ENCODE measurements at places on chromosomes 1 and 21.

- DNase-seq = peak; percentile 35
Measured at GRCh38 chr1:28507646-28508434, 2.0 kb downstream of the RCC1 start.

DNA sequence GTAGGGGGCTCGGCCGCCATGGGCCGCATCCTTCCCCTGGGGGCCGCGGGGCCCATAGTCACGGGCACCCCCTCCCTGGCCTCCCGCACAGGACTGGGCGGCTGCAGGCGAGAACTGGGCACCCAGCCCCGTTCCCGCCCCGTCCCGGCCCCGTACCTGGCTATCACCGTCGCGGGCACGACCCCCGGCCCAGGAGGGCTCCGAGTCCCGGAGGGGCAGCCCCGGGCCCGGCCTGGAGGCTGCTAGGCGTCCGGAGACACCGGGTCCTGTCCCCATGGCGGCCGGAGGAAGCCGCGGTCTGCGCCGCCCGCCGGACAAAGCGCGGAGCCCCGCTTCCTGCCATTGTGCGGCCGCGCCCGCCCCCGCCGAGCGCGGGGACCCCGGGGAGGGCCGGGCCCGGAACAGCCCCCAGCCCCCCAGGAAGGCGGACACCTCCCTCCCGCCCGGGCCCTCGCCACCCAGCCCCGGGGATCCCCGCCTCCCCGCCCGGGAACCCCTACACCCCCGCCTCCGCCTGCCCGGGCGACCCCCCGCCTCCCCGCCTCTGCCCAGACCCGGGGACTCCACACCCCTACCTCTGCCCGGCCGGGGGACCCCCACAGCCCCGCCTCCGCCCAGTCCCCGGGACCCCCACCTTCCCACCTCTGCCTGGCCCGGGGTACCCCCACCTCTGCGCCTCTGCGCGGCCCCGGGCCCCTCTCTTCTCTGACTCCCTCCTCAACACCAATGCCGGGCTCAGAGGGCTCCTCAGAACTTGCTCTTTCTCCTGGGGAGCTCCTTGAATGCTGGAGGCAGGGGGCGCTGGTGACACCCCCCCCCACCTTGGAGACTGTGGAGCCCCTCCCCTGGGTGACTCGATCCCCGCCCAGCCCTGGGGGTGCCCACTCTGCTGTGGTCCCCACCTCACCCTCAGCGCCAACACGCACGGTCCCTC is 6.0 kb downstream of the PLEKHG5 start:
- no peak for DNase-seq

DNA sequence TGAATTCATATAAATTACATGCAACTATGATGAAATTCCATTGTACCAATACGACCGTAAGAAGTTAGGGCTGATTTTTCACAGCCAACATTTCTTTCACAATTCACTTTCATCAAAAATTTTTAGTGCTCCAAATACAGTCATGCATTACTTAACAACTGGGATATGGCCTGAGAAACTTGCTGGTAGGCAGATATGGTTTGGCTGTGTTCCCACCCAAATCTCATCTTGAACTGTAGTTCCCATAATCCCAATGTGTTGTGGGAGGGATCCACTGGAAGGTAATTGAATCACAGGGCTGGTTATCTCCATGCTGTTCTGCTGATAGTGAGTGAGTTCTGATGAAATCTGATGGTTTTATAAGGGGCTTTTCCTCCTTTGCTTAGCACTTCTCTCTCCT is 244.4 kb downstream of the AKT3 start:
- no peak for DNase-seq

DNA sequence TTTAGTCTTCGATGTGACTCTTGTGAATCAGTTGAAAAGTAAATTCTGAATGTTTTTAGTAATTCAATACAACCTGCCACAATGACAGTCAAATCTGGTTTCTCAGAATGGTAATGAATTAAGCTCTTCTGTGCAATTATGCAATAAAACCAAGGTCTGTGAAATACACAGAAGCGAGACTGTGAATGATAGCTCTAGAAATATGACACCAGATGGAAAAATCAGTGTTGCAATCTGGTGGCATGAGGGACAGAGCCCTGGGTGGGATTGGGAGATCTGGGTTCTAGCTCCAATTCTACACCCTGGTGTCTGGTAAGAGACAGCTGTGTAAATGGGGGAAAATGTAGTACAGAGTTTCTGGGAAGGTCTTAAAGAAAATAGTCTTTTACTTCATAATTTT is 586.4 kb upstream of the ZRANB2 start:
- no peak for DNase-seq

- no peak for DNase-seq
Measured at GRCh38 chr1:58156124-58156468, 390.4 kb downstream of the OMA1 start.
